ENCODE measurements at places on chromosomes 1 and 21.

DNA sequence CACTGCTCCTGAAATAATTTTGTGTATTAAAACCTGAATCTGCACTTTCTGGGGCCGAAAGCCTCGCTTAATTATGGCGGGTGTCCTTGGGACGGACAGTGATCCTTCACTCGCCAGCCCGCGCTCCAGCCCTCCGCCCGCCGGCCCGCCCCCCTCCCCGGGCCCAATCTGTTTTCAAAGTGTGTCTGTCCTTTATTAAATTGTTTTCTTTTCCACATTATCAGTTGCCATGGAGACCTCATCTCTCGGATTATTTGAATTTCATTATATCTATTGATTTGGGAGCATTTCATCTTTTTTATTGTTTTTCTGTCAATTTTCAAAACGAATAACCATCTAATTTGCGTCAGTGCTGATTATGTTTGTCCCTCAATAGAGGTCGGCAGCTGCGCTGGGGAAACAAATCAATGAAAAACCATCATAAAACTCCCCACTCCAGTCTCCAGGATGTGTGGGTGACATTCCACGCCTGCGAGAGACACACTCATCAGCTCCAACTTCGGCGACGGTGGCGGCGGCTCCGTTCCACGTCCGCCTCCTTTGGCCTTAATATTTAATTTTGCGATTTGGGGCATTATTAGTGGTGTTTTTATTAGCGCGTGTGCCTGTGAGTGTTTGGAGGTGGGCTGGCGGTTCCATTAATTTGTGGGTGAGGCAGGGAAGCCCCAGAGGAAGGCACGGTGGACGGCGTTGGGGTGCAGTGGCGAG is 123.9 kb downstream of the CASZ1 start:
- no peak for DNase-seq

- DNase-seq: no peak
Measured at GRCh38 chr1:14715266-14715665, 116.8 kb downstream of the KAZN start.

DNA sequence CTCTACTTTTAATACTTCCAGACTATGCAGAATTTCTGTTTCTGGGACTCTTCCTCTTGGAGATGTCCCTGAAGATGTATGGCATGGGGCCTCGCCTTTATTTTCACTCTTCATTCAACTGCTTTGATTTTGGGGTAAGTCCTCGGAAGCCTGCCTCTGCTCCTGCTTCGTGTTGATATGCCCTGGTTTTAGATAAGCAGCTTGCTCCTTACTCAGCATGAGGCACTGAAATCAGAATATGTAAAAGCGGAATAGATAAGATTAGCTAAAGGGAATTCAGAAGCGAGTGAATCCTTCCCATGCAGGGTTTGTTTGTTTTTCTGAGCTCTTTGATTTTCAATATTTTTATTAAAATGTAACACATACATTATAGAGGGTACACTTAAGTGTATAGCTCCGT is 234.7 kb downstream of the CACNA1E start:
- no peak for DNase-seq

GRCh38 chr1:1895060-1895418 is 4.2 kb upstream of the GNB1 start:
- DNase-seq: no peak

DNA sequence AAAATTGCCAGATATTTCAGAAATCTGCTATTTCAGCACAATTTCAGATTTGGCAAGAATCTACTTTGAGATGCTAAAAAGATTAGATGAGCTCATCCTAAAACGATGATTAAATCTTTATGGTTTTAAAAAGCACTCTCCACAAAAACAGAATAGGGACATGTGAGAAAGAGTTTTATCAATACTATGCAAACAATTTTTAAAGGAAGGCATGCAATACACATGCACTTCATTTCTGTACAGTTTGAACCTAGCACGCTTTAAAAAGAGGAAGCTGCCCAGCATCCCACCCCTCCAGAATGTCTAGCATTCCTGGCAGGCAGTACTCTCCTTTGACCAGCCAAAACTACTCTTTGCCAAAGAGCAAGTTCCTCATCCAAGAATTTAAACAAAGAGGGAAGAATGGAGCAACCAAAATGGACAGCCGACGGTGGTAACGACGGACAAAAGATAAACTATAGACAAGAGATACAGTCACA is 1.3 kb downstream of the ARHGAP29 start:
- DNase-seq: no peak

DNA sequence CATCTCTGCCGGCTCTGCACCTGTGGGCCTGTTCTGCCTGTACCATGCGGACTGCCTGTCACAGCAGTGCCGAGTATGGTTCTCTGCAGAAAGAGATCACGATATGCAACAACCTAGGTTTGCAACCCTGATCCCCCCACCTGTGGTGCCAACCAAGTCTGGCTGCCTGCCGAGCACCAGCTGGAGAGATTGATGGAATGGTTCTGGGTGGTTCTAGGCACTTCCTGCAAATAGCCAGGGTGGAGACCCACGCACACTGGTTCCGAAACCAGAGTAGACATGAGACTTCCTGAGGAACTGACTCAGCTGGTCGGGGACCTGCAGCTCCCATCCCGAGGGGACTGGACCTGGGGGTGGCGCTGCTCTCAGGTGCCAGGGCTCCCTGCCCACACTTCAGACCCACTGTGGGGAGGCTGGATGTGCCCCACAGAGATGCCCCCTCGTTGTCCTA is 5.4 kb downstream of the TPRG1L start:
- DNase-seq: no peak
